ENCODE measurements at places on chromosomes 7 and 10. TPM values are rescaled to one million over a fixed set of nuclear protein-coding genes. Genes with fewer than 3 reads are reported as not detected.

Gene SP8
- 0.04 TPM for polyA plus RNA-seq

DNA sequence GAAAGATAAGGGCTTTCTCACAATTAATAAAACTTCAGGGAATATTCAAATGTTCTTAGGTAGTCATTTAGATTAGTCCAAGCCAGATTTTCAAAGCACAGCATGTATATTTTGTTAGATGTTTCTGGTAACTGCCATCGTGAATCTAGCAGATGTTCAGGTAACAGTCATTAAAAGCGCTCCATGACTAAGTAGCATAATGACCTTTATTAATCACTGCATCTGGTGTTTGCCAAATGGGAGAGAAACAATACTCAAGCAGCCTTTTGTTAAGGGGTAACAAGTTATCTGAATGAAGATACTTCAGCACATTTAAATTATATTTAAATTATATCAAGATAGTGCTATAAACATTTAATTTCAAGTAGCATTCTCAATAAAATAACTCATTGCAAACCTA is 47.5 kb downstream of the USP6NL start:
- no peak for DNase-seq

GRCh38 chr10:103692952-103693811 is 162.2 kb downstream of the SH3PXD2A start:
- DNase-seq, result no peak

DNA sequence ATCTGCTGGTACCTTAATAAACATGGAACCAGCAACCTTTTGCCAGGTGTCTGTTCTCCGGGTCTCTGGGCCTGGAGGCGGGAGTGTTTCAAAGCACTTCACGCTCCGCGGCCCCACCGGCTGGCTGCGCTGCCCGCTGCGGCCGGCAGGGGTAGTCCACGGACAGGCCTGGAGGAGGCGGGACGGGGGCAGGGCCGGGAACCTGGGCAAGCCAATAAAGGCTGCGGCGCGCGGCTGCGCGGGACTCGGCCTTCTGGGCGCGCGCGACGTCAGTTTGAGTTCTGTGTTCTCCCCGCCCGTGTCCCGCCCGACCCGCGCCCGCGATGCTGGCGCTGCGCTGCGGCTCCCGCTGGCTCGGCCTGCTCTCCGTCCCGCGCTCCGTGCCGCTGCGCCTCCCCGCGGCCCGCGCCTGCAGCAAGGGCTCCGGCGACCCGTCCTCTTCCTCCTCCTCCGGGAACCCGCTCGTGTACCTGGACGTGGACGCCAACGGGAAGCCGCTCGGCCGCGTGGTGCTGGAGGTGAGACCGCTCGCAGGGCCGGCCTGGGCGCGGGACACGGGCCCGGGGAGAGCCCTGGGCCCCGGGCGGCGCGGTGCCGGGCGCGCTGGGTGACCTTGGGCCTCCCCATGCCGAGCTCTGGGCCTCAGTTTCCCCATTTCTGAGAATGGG is at the start of gene PPIF:
Gene PPIF (plus strand): TSS at position 244 of the 668 bp plus-strand sequence. CDS start 80 bp downstream, at position 324.
- DNase-seq, result peak; percentile 68

GRCh38 chr7:135653340-135654080 is 8.8 kb upstream of the STMP1 start:
- no peak for DNase-seq

Gene AQP1
- polyA plus RNA-seq, result 91.6 TPM

DNA sequence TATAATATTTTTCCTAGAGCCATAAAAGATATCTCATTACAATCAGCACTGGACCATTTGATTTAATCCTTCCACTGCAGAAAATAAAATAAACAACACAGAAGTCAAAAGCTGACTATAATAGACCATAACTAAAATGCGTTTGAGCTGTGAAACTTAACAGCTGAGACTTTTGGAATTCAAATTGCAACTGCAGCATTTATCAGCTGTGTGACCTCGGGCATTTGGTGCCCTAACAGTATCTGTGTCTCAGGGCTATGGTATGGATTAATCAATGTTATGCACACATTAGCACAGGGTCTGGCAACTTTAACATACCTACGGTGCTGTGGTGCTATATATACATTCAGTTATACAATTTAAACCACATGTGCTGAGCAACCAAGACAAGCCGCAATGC is 160.1 kb downstream of the COL28A1 start:
- no peak for DNase-seq

Gene ACSM6
- polyA plus RNA-seq, result not detected

Gene EN2
- polyA plus RNA-seq, result 0.71 TPM

Gene SAMD9L
- 6.4 TPM for polyA plus RNA-seq

Gene NACAD
- 4.4 TPM for polyA plus RNA-seq

DNA sequence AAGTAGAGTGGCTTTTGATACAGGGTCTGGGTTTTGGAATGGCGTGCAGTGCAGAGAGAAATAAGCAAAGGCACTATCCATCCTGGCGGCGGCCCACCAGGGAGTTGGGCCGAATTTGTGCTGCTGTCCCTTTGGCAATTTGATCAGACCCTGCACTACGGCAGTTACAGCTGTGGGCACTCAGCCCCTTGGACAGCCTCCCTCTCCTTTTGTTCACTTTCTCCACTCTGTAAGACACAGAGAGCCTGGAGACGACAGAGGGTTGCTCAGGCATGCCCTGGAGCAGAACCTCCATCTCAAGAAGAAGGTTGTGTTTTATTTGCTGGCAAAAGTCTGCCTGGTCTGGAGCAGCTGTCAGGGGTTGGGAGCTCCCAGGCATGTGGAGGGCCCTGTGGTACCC is 55.8 kb downstream of the LHPP start:
- no peak for DNase-seq

DNA sequence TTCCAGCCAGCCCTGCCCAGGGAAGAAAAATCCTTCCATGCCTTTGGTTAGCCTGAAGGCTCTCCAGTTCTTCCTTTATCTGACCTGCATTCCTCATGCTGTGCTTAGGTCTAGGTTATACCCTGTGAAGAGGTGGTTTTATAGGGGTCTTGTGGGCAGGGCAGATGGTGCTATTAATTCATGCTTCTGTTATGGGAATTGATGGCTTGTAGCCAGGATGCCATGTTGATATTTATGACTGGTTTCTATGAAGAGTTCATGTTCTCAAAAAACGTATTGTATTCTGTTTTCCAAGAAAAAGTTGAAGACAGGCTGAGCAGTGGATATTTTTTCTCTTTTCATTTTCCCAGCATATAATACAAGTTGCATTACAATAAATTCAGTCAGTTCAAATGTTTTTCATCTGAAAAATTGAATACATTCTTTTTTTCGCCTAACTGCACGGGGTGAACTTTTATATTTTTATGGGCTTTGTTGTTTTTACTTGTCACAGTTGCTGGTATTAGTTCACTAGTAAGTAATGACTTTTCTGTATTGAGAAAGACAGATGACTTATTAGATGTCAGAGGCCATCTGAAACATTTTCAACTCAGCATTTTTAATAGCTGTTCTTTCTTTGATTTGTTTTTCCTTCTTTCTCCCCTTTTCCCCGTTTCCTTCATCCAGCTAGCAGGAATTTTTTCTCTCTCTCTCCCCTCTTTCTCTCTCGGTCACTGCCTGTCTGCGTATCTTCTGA is 322.8 kb downstream of the LRMDA start:
- DNase-seq, result no peak

- DNase-seq, result no peak
Observed at GRCh38 chr7:106178593-106179134, 66.6 kb upstream of the SYPL1 start.

- DNase-seq, result no peak
Observed at GRCh38 chr10:73819513-73820093, 8.2 kb upstream of the NDST2 start.

- DNase-seq, result no peak
Observed at GRCh38 chr7:99024066-99024465, 119.8 kb downstream of the SMURF1 start.

Gene TBXAS1
- 2.8 TPM for polyA plus RNA-seq

DNA sequence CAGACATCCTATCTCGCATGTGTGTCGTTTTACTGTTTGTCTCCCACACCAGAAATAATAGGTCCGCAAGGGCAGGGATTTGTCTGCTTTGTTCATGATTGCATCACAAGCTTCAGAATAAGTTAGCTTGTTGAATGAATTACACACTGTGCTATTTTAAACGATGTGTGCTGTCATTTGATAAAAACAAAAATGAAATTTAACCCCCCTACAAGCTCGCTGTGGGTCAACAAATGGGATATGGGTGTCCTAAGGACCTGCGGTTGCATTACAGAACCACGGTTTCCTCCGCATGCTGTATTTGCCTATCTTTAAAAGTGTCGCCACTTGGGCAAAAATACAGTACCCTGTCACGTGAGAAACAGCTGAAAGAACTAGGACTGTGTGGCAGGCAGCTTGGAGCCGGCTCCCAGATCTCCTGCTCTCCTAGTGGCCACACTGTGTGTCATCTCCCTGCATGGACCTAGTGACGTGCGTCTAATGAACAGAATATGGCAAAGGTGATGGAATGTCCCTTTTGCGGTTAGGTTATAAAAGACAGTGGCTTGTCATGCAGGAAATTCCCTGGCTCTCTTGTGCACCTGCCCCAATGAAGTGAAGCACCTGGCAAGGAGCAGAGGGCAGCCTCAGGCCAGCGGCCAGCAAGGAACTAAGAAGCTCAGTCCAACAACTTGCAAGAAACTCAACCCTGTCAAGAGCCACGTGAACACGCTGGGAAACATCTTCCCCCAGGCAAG is 32.9 kb upstream of the CRYGN start:
- no peak for DNase-seq

GRCh38 chr10:28810057-28810870 is 132.9 kb downstream of the BAMBI start:
- DNase-seq, result no peak

GRCh38 chr7:144827621-144828020 is 8.2 kb downstream of the TPK1 start:
- no peak for DNase-seq

GRCh38 chr10:95168694-95169093 is 25.3 kb upstream of the ACSM6 start:
- no peak for DNase-seq

Gene PRR15
- not detected for polyA plus RNA-seq

Gene PRPS1L1
- polyA plus RNA-seq, result not detected

DNA sequence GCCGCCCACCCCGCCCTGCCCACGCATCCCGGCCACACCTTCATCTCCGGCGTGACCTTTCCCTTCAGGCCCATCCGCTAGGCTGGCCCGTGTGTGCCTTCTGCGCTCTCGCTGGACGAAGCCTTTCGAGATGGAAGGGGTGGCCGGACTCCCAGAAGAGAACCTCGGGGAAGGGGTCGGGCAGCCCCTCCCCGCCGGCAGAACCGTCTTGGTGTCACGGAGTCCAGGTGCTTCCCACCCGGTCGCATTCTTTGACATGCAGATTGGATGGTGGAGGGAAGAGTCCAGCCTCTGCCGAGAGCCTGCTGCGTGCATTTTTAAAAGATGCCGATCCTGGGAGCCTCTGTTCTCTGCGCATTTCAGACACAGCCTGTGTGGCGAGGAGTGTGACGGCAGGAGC is 7.3 kb upstream of the ZNF853 start:
- no peak for DNase-seq

Gene SPDYE5
- polyA plus RNA-seq, result 2.8 TPM

DNA sequence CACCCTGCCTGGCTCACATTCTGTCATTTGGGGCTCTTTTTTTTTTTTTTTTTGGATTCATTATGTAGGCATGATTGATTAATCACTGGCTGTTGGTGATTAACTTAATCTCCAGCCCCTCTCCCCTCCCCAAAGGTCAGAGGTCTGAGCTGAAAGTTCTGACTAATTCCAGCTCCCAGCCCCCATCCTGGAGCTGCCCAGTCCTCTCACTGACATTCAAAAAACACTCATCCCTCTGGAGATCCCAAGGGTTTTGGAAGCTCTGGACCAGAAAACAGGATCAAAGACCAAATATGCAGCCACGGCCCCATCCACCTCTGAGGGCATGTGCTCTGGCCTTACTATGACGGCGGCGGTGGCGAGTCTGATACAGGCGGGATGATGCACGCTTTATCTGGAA is 53.8 kb downstream of the RBM17 start:
- no peak for DNase-seq

GRCh38 chr10:28054228-28054860 is 55.5 kb upstream of the ODAD2 start:
- peak; percentile 11 for DNase-seq

Measured in forelimb muscle (tissue), 1 donor.